Activated CD8-positive, alpha-beta T cell treated with anti-CD3 and anti-CD28 coated beads for 36 hours (primary cell): ENCODE measurements at places on chromosomes 5 and 9.
A peak's percentile ranks its signal among the peaks of the same experiment; 100 is the strongest.

- DNase-seq: peak; percentile 66
Observed at GRCh38 chr9:21160178-21160577, 6.3 kb downstream of the IFNA21 start.

DNA sequence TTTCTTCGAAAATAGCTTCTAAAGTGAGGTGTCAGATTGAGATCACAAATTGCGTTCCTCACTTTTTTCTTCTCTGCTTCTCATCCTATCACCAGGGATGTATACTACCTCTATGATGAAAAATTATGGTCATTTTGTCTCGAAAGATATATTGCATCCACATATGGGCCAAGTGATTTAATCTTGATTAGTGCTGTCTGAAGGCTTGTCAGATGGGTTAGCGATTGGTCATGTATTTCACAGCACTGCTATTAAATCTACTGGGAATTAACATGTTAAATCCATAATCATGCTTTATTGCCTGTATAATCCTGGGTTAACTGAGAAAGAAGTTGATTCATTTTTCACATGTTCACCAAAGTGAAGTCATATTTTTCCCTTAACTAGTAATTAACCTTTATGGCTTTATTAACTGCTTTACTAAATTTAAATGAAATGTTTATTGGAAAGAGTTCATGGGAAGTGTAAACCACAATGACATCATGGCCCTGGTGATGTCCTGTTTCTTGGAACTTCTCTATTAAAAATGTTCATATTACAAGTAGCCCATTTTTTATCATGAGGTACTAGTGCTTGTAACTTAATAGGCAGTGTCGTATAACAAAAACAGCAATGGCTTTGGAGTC, 193.3 kb downstream of the SMC2 start:
- no peak for DNase-seq

DNA sequence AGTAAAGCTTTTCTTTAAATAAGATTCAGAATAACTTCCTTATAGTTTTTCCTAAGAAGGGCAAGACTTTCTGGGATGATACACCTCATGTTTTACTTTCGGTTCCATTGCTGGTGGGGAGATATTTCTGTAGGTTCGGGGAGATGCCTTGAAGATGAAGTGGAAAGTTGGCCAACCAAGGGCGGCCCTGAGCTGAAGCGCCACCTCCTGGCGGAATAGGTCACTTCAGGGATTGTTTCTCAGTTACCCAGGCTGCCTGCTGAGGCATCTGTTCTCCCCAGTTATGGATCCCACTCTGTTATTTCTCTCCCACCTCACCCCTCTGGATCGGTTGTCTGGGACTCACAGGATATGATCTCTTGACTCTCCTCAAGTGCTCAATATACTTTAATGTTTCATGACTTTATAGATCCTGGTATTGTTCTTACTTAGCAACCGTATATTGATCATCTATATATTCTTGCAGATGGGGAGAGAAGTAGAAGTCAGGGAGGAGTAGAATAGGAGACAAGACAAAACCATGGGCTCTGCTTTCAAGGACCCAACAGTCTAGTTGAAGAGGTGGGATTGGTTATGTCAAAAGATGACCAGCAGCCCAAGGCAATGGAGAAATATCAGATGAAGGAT, 23.4 kb downstream of the MEGF10 start:
- peak; percentile 80 for DNase-seq

GRCh38 chr5:43416803-43417394, 4.7 kb upstream of the CCL28 start:
- no peak for DNase-seq
